ENCODE measurements at places on chromosomes 11 and 22.
A peak's percentile ranks its signal among the peaks of the same experiment; 100 is the strongest.

DNA sequence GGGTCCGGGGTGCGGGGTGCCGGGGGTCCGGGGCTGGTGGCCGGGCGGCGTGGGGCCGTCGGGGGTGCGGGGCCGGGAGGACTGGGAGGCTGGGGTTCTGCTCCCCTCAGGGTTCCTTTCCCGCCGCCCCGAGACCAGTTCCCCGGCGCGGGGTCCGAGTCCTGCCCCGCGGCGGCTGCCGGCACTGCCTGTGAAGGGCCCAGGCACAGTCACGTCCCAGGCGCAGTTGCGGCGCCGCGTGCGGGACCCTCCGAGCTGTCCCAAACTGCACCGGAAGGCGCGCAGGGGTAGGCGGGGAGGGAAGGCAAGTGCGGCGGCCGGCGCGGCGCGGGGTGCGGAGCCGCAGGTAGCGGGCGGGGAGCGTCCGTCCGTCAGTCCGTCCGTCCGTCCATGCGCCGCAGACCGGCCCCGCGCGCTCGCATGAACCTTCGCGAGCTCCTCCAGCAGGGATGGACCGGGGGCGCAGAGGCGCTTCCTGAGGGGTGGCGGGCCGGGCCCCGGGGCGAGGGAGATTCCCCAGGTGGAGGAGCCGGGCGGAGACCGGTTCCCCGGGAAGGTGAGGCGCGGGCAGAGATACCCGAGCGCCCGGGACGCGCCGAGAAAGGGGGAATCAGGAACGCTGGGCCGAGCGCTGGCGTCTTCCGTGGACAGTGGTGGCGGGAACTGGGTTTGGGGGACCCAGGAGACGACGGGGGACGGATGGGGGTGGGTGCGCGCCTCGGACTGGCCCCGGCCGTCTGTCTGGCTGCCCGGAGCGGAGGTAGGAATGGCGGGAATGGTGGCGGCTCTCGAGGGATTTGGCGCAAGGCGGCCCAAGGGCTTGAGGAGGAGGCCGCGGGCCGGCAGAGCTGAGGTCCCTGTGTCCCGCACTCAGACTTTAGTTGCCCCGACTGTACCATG lies 3.1 kb upstream of the ADORA2A start:
- DNase-seq = peak; percentile 27

GRCh38 chr11:11620921-11621572 lies 758 bp downstream of the GALNT18 start:
- DNase-seq = no peak

GRCh38 chr11:134847083-134847715 lies 435.2 kb upstream of the B3GAT1 start:
- no peak for DNase-seq

DNA sequence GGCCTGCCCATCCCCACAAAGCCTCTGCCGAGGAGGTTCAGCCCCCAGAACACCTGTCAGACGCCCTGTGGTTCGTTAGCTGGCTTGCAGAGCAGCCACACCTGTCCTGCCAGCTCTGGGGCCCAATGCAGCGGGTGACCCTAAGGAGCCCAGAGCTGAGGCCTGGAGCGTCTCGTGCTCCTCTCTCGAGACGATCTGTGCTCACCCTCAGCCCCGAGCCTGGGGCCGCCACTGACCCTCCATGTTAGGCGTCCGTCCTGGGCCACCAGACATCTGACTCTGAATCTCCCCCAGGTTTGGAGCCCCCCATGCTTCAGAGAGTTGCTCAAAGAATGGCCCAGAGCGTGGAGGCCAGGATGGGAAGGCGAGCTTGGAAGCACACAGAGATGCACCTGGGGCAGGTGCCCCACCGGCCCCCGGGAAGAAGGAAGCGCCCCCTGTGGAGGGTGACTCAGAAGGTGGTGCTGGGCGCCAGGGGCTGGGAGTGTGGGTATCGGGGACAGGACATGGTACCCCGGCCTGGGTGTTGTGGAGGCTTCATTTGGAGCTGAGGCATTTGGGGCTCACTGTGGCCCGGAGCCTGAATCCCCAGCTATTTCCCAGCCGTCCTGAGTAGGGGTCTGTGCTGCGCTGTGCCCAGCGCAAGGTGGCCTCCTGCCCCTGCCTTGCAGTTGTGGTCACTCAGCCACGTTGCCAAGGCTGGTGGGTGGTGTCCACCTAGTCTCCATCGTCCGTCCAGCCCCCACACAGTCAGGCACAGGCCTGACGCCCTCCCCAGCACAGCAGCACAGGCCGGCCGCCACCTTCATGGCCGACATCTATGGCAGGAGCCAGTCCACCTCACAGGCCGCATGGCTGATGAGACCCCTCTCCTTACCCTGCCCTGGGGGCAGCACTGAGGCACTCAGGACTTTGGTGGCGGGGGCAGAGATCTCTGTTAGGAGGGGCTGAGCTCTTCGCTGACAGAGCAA lies 36.2 kb downstream of the SBF1 start:
- DNase-seq = no peak

- DNase-seq = no peak
Measured at GRCh38 chr22:49502126-49502826, 325.4 kb downstream of the BRD1 start.

DNA sequence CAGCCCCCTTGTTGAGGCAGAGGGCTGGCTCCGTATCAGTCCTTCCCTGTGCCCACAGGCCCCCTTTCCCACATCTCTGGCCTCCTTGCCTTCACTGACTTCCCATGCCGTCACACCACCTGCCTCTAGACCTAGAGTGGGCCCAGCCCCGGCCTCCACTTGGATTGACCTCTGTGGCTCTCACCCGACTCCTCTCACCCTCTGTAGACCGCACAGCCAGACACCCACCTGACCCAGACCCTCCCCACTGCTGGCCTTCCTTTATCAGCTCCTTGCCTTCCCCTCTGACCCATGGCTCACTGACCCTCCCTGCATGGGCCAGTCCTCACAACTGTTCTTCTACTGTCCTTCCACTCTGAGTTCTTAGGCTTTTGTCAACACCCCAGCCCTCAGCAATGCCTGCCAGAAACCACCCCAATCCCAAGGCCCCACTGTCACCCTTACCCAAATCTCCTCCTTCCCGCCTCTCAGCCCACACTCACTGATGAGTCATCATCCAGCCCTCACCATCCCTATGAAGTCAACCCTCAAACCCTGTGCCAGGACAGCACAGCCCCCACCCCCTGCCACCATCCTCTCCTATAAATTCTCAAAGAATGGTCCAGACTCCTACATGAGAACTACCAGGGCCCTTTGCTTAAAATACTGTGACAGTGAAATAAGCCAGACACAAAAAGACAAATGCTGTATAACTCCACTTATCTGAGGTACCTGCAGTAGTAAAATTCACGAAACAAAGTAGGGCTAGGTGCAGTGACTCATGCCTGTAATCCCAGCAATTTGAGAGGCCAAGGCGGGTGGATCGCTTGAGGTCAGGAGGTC lies 53.4 kb downstream of the SCGB1A1 start:
- no peak for DNase-seq

GRCh38 chr22:28044546-28045173 lies 125.6 kb upstream of the PITPNB start:
- no peak for DNase-seq

DNA sequence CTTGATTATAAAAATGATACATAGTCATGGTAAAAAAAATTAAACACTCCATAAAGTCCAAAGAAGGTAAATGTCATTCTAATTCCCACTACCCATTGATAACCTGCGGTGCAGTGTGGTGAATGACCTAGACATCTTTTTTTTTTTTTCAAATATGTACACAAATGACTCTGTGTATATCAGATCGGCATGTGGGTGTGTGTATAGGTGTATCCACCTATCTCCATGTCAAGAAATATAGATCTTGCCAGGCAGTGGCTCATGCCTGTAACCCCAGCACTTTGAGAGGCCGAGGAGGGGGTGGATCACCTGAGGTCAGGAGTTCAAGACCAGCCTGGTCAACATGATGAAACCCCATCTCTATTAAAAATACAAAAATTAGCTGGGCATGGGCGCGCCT lies 18.4 kb upstream of the CBX6 start:
- DNase-seq = no peak

- no peak for DNase-seq
Measured at GRCh38 chr11:70751142-70751734, 352.9 kb downstream of the CTTN start.

GRCh38 chr11:32034680-32035079 lies 56.2 kb upstream of the RCN1 start:
- no peak for DNase-seq

GRCh38 chr11:76495019-76495418 lies 50.2 kb downstream of the EMSY start:
- DNase-seq = no peak

GRCh38 chr11:110833033-110833484 lies 120.8 kb upstream of the ARHGAP20 start:
- no peak for DNase-seq

- DNase-seq = no peak
Measured at GRCh38 chr11:12185914-12186313, 75.5 kb downstream of the MICAL2 start.

- no peak for DNase-seq
Measured at GRCh38 chr11:101825531-101825930, 89.3 kb upstream of the CEP126 start.

Data from T-helper 9 cell (primary cell).